ENCODE measurements at places on chromosomes 5 and 9.

DNA sequence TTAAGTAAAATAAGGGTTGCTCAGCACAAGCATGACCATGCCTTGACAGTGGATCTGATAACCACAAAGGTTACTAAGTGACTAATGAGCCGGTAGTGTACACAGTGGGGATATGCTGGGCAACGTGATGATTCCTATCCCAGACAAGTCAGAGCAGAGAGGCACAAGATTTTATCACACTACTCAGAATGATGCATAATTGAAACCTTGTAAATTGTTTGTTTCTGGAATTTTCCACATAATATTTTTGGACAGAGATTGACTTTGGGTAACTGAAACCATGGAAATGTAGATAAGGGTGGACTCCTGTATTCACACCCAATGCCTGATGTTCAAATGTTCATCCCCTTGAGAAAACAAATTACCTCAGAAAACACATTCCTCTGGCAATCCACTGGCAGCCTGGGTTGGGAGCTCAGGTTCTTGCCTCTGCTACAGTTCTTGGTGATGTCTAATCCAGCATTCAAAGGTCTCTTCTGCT, 16.2 kb upstream of the ERAP1 start:
- no peak for DNase-seq

GRCh38 chr5:17819783-17820182, 185.5 kb downstream of the TAF11L14 start:
- no peak for DNase-seq

- no peak for DNase-seq
Measured at GRCh38 chr5:158953929-158954534, 145.7 kb downstream of the EBF1 start.

DNA sequence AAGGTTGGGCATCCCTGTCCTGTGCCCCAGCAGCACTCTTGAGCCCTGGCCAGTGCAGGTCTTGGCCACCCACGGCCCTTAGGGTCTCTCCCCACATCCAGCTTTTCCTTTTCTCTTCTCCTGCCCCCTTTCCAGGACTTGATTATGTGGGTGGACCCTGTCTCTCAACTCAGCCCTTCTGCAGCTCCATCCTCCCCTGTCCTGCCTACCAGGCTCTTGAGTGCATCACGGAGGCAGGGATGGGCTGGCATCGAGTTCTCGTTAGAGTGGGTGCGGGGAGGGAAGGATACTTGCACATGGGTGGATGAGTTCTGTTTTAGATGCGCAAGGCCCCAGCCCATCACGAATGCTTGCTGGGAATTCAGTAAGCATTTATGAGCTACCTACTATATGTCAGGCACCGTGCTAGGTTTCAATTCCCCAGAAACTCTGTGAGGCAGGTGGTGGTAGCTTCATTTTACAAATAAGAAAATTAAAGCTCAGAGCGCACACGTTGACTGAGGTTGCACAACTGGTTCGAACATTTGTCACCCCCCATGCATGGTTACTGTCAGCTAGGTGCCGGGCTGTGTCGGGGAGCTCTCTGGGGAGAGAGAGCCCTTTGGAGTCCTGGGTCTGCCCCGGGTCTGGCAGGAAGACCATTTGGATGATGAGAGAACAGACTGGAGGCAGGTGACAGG, 144.6 kb upstream of the PITX1 start:
- DNase-seq: no peak

DNA sequence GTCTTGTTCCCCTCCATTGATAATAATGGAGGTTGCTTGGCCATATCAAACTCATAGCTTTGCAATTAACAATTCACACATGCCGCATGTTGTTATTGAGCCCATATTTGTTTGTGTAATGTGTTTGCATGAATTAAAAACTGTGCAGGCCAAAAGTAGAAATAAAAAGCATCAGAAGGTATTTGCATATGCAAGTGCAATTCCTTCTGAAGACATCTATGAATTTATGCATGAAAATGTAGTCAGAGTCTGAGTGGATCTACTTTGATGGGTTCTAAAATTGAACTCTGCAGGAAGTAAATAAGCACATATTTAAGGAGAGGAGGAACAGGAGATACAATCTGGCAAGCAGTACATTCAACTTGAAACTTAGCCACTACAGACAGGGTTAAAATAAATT, 1004.6 kb upstream of the WWC1 start:
- DNase-seq: no peak

- no peak for DNase-seq
Measured at GRCh38 chr5:76746677-76747076, 30.8 kb downstream of the F2R start.

DNA sequence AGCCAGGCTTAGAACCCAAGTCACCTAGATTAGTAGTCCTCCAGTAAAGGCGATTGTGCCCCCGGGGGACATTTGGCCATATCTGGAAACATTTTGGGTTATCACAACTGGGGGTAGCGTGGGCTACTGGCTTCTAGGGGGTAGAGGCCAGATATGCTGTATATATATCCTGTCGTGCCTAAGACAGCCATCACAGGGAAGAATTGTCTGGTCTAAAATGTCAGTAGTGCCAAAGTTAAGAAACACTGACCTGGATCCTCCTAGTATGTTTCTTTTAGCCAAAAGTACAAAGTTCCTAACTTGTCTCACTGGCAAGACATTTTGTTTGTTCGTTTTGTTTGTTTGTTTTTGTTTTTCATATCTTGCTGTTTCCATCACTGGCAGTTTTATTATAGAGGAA, 13.8 kb downstream of the RABEPK start:
- no peak for DNase-seq

- DNase-seq: no peak
Measured at GRCh38 chr9:8156346-8156745, 356.8 kb upstream of the DMAC1 start.

GRCh38 chr5:168898247-168898911, 319.2 kb upstream of the PANK3 start:
- peak; percentile 60 for DNase-seq

- no peak for DNase-seq
Measured at GRCh38 chr9:83456226-83456625, 82.0 kb downstream of the FRMD3 start.

DNA sequence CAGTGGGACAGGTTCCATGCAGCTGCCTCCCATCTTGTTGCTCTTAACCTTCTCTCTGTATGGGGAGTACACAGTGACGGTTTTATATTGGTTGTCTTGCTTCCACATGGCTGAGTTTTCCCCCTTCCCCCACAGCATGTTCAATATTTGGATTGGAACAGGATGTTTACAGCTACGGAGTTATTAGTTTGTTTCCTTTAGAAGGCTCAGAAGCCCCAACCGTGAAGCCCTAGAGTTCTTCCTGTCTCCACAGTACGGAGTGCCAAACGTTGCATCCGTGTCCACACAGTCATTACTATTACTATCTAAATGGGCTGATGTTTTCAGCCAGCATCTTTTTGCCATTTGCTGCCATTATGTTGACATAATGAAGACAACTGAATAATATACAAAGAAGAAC, 277.5 kb downstream of the MARCHF11 start:
- no peak for DNase-seq

DNA sequence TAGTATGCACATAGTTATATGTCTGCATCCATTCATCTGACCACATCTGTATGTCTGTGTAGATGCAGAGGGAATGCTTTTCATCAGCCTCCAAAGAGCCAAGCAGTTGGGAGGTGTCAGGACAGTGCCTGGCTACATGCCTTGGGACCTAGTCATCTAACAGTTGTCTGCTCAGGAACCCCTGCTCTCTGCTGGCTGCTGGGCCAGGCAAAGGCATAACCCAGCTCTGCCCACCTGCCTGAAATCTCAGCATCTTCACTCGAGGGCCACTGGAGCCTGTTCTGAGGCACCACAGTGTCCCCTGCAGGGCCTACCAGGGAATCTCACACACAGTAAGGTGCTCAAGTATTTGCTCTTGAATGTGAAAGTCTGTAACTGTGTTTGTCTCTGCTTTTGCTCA, 3.7 kb downstream of the C9orf50 start:
- peak; percentile 72 for DNase-seq

- DNase-seq: no peak
Measured at GRCh38 chr5:126097876-126098275, 325.3 kb upstream of the GRAMD2B start.

DNA sequence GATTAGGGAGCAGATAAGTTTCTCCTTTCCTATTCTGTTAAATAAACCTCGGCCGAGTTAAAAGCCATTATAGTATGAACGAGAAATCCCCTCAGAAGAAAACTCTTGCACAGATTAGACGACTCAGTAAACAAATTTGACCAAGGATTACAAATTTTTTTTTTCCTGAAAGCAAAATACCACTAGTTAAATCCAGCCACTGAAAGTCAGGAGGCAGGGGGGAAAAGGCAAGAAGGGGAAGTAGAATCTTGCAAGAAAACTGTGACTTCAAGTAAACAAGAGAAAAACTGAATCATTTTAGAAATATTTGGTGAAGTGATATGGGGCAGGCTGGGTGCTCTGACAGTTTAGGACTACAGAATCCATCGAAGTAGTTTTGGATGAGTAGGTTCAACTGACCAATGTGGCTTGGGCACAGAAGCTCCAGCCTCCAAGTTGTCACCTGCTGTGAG, 251.0 kb downstream of the DENND1A start:
- DNase-seq: no peak

DNA sequence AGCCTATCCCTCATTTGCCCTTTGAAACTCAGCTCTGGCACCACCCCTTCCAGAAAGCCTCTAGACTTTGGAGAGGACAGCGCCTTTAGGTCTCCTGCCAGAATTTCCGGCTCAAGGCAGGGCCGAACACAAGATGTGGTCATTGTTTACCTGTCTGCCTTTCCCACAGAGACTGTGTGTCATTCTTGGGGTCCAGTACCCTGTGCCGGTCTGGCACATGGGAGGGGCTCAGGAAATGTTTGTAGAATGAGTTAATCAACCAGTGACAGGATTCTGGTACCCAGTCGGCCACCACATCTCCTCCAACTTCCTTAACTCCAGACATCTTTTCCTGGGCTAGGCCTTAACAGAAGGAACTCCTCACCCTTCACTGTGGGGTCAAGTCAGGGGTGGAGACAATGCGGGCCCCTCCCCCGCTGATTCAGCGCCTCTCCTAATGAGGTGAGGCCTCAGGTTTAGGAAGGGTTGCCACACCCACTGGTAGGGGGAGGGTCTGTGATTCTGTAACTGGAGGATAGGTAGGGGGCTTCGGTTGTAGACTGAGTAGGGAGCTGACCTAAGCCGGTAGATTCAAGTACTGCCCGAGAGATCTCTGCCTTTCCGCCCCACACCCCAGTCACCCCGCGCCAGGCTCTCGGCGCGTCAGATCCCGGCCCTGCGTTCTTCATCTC, 29.3 kb downstream of the PCDH1 start:
- DNase-seq: no peak

- no peak for DNase-seq
Measured at GRCh38 chr9:80867731-80868130, 821.6 kb downstream of the TLE1 start.

GRCh38 chr9:128117613-128118471, 9.7 kb downstream of the PTGES2 start:
- peak; percentile 89 for DNase-seq

DNA sequence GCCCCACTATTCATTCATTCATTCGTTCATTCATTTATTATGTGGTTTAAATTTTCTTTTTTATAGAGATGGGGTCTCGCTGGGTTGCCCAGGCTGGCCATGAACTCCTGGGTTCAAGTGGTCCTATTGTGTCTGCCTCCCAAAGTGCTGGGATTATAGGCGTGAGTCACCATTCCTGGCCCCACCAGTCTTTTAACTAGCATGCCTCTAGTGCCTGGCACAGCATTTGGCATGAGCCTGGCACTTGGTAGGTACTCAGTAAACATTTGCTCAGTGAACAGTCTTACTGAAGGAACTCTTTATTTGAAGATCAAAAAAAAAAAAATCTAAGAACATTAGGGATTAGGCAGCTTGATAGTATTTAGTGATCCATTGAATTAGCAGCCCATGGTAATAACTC, 98.1 kb downstream of the KDM4C start:
- DNase-seq: no peak

GRCh38 chr5:53335115-53335514, 145.3 kb upstream of the FST start:
- no peak for DNase-seq

DNA sequence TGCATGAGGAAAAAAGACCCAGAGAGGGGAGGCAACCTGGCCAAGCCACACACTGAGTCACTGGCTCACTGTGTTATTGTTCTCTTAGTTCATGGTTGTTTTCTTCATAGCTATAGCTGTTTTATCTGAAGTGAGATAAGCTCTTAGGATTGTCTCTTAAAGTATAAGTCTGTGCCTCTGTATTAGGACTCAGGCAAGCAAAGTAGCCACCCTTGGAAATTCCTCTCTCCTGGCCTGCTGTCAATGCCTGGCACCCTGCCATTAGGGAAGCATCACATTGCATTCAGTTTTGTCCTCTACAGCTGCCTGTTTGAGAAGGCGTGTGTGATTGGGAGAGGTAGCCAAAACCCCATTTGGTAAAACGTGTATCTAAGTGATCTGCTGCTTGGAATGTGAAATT, 147.4 kb upstream of the GLRA1 start:
- DNase-seq: no peak

DNA sequence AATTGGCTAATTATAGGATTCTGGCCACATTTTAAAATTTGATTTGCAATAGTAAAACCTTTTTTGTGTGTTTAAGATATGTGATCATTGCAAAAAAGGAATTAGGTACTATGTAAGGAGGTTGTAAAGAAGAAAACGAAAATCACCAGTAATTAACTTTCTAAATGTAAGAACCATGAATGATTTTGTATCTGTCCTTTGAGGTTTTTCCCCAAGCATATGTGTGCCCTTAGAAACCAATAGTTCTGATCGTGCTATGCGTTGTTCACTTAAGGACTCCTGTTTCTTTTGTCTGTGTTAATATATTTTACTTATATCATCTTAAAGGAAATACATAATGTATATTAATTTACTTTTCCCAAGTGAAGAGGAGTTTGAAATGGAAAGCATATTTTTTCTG, 410.2 kb downstream of the PSAT1 start:
- DNase-seq: no peak

- DNase-seq: no peak
Measured at GRCh38 chr5:52710310-52710971, 77.3 kb upstream of the ITGA1 start.

- no peak for DNase-seq
Measured at GRCh38 chr5:77558266-77558665, 66.2 kb upstream of the WDR41 start.

DNA sequence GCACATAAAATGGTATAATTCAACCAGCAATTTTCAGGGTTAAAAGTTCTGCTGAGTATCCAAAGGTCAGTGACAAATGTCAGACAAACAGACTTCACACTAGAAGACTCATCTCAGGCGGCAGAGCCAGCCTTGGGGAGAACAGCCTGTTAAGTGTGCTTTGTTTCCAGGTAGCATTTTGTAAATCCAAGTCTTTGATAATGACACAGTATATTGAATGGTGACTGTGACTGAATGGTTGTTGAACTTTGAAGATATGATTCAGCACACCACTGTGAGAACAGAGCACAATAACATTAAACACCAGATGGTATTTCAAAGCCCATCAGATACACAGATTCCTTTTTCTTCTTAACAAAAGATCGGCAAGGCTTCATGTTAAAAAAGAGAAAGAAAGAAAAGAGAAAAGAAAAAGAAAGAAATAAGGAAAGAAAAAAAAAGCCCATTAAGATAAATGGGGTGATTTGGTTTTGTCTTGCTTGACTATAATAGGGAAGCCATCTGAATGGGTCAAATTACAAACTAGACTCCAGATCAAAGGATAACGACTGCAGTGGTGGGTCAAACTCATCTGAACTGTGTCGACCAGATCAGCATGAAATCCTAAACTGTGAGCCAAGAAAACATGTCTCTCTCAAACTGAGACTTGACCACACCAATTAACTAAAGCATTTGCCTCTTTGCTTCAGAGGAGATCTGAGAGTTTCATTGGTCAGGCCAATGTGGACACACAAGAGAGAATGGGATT, 313.0 kb upstream of the ZNF608 start:
- DNase-seq: no peak
